NCI-H1092 (cell line): ENCODE measurements at places on chromosomes 6 and 20.

GRCh38 chr20:57659517-57660180, 39.4 kb upstream of the ZBP1 start:
- no peak for DNase-seq

DNA sequence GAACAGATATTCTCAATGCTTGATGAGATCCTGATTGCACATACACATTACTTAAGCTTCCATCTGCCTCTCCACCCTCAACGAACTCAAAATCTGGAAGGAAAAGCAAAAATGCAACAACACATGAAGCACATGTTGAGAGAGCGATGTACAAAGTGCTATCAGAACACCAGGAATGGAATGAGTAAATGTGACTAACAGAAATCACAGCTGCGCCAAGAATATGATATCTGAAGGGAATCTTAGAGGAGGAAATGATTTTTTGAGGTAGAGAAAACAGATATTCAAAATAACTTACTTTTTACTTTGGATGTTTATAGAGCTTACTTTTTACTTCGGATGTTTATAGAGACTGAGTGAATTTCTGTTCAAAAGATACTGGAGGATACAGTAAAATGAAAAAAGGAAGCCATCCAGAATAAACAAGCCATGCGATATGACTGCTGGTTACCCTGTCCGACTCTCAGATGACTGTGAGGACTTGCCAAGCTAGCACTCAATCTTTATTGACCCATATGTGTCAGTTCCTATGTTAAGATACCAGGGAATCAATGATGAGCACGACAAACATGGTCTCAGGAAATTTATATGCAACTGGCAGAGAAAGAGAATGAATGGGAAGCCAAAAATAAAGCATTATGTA, 102.0 kb downstream of the SMLR1 start:
- no peak for DNase-seq

DNA sequence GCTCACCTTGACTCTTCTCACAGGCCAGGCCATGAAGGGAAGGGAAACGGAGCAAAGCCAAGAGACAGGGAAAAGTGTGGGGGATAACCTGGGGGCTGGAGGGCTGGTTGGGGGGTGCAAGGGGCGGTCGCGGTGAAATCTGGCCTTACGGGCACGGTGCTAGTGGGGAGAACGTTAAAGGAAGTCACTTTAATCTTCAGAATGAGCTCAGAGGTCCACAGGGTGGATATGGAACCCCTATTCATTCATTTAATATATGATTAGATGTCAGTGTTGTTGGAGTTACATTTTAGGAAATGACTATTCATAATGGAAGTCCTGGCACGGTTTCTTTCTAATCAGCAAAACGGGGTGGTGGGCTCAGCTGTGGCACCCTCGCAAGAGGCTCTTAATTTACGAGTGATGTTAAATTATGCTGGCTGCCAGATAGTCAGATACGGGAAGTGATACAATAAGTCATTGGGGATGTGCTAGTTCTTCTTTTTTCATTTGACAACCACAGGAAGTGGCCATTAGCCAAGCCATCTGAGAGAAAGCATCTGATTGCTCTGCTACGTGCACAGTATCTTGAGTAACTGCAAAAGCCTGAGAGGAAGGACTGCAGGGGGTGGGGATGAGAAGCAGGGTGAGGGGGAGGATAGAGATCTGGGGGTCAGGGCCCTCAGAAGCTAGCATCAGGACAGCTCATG, 253.0 kb downstream of the QKI start:
- DNase-seq: no peak

GRCh38 chr6:42162384-42162783, 10.8 kb upstream of the GUCA1A start:
- DNase-seq: no peak

DNA sequence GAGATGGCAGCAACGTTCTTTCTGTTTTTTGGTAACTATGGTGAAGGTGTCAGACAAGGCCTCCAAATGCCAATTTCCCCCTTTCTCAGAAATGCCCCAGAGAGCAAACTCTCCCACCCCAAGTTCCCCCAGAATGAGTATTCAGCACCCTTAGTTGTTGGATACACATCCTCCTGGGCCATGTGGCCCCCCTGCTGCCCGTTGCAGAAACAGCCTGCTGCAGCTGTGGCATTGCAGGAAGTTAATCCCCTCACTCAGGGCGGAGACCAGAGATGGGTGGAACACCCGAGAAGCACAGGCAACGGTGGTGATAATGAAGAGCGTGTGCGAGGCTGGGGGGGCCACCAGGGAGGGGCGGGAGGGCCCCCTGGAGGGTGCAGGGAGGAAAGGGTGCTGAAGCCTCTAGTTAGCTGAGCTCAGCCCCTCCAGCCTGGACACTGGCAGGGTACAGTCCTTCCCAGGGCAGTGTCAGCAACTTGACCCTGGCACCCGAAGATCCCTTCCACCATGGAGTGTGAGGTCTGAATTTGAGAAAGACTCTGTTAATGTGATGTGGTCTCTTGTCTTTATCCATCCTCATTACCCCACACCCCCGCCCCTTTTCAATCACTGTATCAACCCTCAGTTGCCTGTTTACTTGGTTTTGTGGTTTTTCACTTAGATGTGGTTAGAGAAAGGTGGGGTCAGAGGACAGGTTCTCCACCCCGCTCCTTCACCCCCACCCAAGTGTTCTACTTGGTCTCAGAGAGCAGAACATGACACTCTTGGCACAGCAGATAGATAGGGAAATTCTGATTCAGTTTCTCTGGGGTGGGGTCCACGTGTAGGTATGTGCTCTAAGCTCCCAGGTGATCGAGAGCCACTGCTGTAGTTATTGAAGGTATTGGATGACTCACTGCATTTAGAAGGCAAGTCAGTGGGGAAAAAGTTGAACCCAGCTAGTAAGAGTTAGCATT, 208.8 kb upstream of the SUPT3H start:
- DNase-seq: no peak

GRCh38 chr20:23106271-23106851, 20.2 kb upstream of the CD93 start:
- no peak for DNase-seq

GRCh38 chr20:46299078-46299477, 9.2 kb downstream of the CDH22 start:
- DNase-seq: no peak

- DNase-seq: no peak
Measured at GRCh38 chr6:27986928-27987725, 30.1 kb downstream of the OR2B6 start.

- DNase-seq: peak; percentile 41
Measured at GRCh38 chr6:98716341-98716740, 118.0 kb upstream of the POU3F2 start.

DNA sequence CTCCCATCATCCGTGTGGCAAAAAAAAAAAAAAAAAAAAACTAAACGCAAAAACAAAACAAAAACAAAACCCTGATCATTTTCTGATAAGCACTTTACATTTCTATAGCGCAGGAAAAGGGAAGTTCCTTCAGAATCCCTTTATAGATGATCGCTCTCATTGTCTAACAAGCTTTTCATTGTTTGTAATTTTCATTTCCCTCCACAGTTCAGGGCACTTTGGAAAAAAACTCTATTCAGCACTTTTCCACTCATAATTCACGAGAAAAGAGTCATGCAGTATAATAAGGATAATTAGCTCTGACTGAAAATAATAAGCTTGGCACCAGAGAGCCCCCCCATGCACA, 89.4 kb upstream of the ATXN1 start:
- DNase-seq: no peak

GRCh38 chr20:61933481-61933950, 132.2 kb downstream of the TAF4 start:
- no peak for DNase-seq

GRCh38 chr20:57383447-57384347, 7.5 kb upstream of the RBM38 start:
- DNase-seq: no peak

DNA sequence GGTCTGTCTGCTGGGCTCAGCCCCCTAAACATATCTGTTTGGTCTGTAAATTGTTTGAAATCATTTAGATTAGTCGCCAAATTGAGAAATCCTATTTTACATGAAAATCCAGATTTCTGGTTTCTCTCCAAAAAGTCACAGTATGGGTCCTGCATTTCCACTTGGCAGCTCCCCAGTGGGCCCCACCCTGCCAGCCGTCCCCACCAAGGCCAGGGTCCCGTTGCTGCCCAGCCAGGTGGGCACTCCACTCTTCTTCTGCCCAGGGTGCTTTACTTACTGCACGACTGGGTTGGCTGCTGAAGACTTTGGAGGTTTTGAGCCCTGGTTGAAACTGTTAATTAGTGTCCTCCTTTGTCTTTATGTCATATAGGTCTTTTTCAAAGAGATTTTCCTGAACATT, 50.4 kb downstream of the ARFGEF2 start:
- no peak for DNase-seq

GRCh38 chr6:158002249-158002950, 20.7 kb downstream of the SYNJ2 start:
- no peak for DNase-seq

- no peak for DNase-seq
Measured at GRCh38 chr6:22145376-22145775, 151.5 kb downstream of the PRL start.

DNA sequence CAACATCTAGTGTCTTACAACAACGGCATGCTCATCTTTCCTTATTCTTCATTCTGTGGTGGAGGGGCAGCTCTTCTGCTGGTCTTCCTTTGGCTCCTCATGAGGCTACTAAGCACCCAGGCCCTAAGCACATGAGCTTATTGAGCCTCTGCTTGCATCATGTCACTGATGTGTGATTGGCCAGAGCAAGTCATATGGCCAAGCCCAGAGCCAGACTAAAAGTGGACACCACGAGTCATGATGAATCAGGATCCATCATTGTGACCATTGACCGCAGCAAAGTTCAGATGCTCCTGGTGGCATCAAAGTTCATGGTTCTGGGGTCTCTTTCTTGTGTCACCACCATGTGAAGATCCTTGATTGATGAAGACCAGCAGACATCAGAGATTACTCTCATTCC, 192.0 kb upstream of the FOXA2 start:
- no peak for DNase-seq

- DNase-seq: no peak
Measured at GRCh38 chr20:63951398-63952209, 4.6 kb downstream of the UCKL1 start.

DNA sequence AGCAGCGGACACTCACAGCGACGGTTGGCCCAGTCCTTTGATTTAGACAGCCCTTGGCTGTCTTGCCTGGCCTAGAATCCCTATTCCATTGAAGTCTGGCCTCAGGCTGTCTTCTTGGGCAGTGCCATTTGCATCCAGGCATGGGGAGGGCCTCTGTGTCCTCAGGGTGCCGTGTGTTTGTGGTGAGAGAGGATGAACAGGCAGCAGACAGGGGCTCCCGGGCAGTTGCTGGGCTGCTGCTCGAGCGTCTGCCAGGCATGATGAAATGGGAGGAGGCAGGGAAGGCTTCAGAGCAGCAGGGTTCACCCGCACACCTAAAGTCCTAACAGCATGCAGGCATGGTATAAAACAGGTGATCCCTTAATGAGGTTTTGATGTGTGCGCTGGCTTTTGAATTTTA, 126.9 kb downstream of the SOBP start:
- no peak for DNase-seq

DNA sequence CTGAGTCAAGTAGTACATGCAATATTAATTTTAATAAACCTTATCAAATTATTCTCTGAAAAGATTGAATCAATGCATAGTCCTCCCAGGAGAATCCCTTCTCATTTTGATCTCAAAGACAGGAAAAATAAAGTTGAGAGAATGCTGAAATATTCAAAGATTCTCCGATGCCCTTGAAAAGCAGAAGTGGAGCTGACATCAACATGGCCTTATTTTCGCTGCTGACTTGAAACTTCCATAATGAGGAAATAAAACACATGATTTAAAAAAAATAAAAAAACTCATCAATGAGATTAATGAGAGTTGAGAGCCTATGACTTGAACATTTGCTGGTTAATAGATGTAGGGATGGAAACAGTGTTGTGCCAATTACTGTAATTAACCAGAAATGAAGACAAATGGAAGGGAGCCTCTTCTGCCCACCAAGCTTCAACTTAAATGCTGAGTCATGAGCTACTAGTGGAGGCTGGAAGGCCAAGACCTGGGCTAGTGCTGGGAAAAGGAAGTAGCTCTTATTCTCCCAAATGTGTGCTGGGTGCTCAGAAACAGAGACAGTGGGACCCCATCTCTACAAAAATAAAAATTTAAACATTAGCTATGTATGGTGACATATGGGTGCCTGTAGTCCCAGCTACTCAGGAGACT, 139.9 kb downstream of the BFSP1 start:
- DNase-seq: no peak

DNA sequence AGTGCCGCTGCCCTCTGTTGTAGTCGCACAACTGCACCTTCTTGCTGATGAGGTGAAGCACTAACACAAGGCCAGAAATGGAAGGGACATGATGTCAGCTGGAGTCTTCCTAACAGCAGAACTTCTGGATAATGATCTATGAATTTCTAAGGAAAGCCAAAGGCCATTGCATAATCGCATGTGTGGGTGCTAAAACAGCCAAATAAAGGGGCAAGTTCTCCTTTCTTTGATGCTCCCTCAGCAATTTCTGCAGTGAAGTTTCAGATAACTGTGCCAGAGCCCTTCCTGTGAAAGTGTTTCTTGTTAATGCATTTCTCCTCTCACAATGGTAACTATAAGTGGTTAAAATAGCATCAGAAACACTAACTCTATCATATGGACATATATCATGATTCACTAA, 8.0 kb upstream of the F13A1 start:
- no peak for DNase-seq

GRCh38 chr20:14235355-14235754, 102.1 kb downstream of the FLRT3 start:
- no peak for DNase-seq

DNA sequence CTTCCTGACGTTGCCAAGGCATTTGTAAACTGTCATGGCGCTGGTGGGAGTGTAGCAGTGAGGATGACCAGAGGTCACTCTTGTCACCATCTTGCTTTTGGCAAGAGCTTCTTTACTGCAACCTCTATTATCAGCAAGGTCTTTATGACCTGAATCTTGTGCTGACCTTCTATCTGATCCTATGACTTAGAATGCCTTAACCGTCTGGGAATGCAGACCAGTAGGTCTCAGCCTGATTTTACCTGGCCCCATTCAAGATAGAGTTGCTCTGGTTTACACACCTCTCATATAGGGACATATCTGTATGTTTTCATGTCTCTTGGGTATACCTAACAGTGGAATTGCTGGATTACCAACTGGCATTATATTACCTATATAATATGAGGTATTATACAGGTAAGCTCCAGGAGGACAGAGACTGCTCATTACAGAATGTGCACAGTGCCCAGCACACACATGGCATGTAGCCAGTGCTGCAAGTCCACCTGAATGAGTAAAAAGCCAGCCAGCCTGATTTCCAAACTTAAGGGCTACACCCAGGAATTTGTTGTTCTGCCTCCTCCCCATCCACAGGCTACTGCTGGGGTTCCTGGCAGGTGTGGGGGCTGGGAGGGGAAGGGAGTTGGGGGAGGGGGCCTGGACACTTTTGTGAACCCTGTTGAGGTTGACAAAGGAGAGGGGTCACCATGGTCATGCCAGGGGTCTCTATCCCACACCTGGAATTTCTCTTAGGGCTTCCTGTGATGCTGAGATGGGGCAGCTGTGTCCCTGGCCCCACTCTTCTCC, 35.2 kb upstream of the BLCAP start:
- DNase-seq: no peak
